ENCODE measurements at places on chromosomes 2 and 18.
A peak's percentile ranks its signal among the peaks of the same experiment; 100 is the strongest.

- DNase-seq, result no peak
These were observed 34.2 kb upstream of the CTDP1 start for GRCh38 chr18:79645291-79645983.

DNA sequence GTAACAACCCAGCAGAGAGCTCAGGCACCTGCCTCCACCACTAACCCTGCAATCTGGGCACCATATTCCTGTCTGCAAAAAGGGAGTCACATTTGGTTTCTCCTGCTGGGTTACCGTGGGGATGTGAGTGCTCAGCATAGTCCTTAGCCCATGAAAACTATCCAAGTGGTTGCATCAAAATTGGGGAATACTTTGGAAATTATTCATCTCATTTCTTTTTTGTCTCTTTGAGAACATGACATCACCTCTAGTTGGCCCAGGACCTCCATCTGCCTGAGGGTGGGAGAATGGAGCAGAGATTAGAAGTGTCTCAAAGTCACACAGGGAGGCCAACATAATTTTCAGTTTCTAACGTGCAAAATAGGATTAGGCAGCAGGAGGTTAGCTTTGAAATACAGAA is 19.3 kb upstream of the SPP2 start:
- no peak for DNase-seq

GRCh38 chr2:202818321-202818720 is 53.2 kb downstream of the ICA1L start:
- no peak for DNase-seq

- peak; percentile 31 for DNase-seq
These were observed 169.7 kb downstream of the TMEM163 start for GRCh38 chr2:134549104-134549503.

GRCh38 chr18:9516437-9517064 is 41.2 kb downstream of the RALBP1 start:
- peak; percentile 48 for DNase-seq

DNA sequence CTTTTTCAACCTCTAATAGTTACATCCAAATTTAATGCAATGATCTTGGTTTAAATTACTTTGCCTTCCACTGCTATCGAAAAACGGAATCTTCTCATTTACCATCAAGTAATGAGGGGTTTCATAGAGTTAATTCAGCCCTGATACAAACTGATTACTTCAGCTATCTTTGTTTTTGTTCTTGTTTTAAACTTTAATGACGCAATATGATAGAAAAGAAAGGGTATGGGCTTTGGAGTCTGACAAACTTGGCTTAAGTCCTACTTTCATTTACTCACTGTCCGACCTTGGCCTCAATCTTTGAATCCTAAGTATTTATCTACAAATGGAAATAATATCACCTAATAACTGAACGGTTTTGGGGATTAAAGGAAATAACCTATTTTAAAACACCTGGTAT is 16.1 kb downstream of the ADAM17 start:
- no peak for DNase-seq

GRCh38 chr2:238425979-238426567 is 654 bp upstream of the ASB1 start:
- no peak for DNase-seq

GRCh38 chr2:120955427-120955826 is 219.8 kb downstream of the GLI2 start:
- no peak for DNase-seq

DNA sequence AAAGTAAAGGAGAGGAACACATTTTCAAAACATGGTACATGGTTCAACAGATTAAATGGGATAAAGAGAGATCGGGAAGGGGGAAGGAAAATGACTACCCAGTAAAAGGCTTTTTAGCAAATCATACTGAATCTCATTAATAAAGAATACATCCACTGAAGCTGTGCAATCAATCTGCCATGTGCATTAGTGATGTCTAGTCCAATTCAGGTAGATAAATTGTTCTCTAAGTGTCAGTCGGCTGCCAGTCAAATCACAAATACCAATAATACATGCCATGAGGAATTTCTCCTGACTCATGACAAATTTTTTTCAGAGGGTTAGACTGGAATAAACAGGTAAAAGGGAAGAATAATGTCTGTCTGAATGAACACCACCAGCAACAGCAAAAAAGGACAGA is 22.6 kb downstream of the NYAP2 start:
- no peak for DNase-seq

DNA sequence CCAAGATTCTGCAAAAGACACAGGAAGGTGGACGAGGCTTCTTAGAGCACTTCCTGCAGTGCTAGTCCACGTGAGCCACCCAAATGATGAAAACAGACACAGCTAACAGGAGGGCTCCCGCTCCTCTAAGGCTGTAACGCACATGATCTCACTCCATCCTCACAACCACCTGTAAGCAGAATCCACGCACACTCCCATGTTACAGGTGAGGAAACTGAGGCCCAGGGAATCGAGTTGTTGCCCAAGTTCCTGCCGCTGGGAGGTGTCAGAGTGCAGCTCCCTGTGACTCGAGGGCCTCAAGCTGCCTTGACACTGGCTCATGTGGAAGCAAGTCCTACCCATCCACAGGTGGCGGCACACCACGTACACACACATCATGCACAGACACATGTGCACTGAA is 4.4 kb downstream of the DNMT3A start:
- no peak for DNase-seq

GRCh38 chr18:33838054-33838453 is 260.0 kb downstream of the ASXL3 start:
- DNase-seq, result no peak

- no peak for DNase-seq
These were observed 19.1 kb downstream of the MAL start for GRCh38 chr2:95044601-95045000.

DNA sequence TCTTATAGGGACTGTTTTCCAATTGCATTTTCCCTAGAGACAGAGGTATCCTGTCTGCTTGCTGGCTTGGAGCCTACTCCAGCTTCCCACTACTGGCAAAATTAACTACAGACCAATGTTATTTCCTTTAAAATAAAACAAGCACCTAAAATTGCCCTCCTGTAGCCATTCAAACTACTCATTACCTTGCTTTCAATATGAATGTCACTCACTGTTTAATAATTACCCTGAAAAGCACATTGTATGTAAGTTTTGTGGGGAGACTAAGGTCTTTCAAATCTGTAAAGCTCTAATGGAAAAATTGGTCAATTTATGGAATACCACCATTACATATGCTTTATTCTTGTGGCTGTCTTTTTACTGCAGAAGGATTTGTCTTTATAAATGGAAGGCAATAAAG is 87.3 kb downstream of the DOCK10 start:
- DNase-seq, result no peak

GRCh38 chr2:217438821-217439220 is 564.0 kb downstream of the TNS1 start:
- DNase-seq, result no peak

DNA sequence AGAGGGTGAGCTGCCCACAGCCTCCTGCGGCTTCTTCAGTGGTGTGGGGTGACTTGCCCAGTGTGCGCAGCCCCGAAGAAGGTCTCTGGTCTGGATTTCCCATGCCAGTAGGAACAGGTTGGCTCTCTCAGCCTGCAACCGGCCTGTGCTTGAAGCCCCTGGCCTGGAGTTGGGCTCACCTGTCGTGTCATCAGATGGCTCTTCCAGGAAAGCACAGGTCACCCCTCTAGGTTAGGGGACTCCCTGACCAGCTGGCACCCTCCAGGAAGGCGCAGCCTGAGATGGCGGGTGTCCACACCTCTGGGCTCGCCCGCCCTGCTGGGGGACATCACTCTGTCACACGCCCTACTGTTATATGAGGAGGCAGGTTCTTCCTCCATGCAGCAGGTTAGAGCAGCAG is 179.8 kb downstream of the SEPTIN10 start:
- no peak for DNase-seq

DNA sequence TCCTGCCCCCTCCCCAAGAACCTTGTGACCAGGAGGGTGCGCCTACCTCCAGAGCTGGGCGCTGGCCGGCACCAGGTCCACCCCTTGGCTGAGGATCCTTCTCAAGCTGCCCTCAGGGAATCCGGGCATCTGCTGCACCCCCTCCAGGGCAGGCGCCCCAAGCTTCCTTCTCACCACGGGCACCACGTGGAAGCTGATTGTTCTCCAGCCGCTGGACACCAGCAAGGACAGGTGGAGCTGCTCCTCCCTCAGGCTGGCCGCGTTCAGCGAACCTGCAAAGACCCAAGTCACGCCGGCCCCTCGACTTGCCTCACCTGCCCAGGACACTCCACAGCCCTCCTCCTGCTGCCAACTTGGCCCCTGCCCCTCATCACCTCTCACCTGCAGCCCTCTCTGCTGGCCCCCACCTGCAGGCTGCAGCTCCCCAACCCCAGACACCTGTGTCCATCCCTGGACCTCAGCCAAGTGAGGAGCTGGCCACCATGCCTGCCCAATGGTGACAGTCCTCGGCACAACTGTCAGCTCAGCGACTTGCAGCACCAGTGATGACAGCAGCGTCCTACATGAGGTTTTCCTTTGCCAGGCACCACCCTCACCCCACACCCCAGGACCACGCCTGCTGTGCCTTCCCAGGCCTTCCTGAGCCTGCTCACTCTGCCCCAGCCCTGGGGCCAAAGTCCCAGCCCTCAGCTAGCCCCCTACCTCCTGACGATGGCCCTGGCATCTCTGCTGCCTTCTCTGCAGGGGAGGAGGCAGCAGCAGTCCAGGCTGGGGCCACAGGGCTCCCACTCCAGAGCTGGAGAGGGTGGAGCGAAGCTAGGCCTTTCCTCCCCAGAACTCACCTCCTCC is 4.2 kb downstream of the MAB21L4 start:
- DNase-seq, result no peak

- DNase-seq, result peak; percentile 4
These were observed 30.7 kb upstream of the FRZB start for GRCh38 chr2:182897137-182897536.

DNA sequence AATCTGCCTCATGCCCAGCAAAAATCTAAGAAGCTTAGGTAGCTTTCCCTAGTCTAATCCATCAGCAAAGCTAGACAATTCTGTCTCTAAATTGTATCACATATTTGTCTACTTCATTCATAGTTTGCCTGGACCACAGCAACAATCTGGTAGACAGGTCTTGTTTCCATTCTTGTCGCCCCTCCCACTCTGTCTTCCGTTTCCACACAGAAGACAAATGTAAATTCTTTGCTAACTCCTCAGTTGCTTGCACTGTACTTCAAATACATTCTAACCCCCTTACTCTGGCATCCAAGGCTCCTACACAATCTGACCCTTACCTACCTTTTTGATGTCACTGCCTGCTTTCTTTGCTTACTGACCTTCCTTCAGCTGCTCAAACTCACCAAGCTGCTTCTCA is 40.1 kb downstream of the THUMPD2 start:
- DNase-seq, result no peak

DNA sequence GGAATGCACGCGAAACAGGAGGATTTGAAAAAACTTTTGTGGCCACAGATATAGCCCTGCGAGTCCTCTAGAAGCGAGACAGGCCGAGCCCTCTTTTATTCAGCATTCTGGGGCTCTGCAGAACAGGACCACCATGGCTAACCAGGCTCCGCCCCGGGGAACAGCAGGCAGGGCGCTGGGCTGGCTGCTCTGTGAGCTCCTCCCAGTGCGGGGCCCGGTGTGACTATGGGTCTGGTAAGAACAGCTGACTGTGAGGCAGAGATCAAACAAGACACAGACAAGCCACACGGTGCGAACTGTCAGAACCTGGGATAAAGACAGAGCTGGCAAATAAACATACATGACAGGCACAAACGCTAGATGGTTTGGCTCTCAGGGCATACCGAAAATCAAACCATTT is 15.5 kb downstream of the PXDN start:
- no peak for DNase-seq

DNA sequence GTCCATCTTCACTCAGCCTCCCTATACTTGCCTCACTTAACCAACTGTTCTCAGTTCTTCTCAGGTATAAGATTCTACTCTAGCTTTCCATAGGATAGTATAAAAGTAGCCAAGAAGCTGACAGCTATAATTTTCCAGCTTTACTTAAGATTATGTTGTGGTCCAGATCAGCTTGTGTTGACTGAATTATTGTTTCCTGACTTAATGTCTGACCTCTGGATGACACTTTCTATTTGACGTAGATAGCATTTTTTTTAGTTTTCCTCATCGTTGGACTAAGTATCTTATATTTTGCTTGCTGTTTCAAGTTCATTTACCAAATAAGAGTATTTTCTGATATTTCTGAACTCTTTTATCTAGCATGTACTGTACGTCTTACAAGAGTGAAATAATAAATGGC is 1272.5 kb upstream of the CDH2 start:
- DNase-seq, result no peak

- DNase-seq, result no peak
These were observed 106.6 kb upstream of the ID2 start for GRCh38 chr2:8575038-8575833.

GRCh38 chr18:73551211-73551610 is 596.4 kb downstream of the FBXO15 start:
- DNase-seq, result no peak

- DNase-seq, result no peak
These were observed 22.7 kb downstream of the LDLRAD4 start for GRCh38 chr18:13241083-13241892.

- DNase-seq, result no peak
These were observed 102.3 kb downstream of the SGPP2 start for GRCh38 chr2:222526480-222527277.

GRCh38 chr2:43480874-43481273 is 115.0 kb downstream of the THADA start:
- DNase-seq, result no peak

- DNase-seq, result no peak
These were observed 32.5 kb upstream of the ARL5A start for GRCh38 chr2:151860613-151861146.

DNA sequence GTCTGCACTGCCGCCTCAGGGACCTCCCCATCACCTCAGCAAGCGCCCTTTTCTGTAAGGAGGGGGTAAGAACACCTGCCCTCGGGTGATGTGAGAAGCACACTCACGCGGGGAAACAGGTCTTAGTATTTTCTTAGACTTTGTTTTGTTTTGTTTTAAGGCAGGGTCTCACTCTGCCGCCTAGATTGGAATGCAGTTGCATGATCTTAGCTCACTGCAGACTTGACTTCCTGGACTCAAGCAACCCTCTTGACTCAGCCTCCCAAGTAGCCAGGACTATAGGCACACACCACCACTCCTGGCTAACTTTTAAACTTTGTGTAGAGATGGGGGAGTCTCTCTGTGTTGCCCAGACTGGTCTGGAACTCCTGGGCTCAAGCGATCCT is 37.1 kb downstream of the RAMP1 start:
- no peak for DNase-seq

- DNase-seq, result no peak
These were observed 140.9 kb downstream of the MCFD2 start for GRCh38 chr2:46774499-46775228.

- no peak for DNase-seq
These were observed 155.4 kb downstream of the ASXL3 start for GRCh38 chr18:33733376-33733775.

DNA sequence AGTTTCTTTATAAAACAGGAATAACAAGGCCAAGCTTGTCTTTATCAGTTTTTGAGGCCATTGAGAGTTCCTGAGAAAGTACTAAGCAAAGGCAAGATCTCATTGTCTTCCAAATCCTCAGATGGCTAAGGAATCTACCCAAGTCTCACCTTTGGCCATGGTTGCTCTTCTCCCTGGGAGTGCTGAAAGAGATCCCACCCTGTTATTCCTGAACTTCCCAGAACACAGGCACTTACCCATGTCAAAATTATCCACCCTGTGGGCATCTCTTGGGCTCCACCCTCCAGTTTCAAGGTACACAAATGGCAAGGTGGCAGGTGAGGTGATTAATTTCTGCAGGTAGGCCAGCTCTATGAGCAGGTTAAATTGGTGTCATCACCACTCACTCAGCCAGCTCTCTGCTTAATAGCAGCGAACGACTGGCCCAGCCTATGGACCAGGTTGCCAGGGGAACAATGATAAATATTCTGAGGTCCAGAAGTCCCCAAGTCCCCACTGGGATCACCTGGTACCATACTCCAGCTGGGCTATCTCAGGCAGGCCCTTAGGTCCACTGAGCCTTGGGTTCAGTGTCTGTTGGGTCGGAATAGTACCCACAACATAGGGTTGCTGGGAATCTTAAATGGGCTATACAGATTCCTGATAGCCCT is 2.3 kb upstream of the SPRED2 start:
- DNase-seq, result no peak

All from RWPE1 (cell line).